ENCODE measurements at places on chromosomes 7 and 10.
A peak's percentile ranks its signal among the peaks of the same experiment; 100 is the strongest.

GRCh38 chr10:106107706-106108105, 1056.8 kb downstream of the SORCS1 start:
- no peak overlapping the region for H3K27ac ChIP-seq
- H3K27me3 ChIP-seq: no peaks in the 10 kb centered on the region
- DNase-seq: no peak
- no peak overlapping the region for H3K4me3 ChIP-seq
- H3K4me1 ChIP-seq: no peaks in the 10 kb centered on the region

DNA sequence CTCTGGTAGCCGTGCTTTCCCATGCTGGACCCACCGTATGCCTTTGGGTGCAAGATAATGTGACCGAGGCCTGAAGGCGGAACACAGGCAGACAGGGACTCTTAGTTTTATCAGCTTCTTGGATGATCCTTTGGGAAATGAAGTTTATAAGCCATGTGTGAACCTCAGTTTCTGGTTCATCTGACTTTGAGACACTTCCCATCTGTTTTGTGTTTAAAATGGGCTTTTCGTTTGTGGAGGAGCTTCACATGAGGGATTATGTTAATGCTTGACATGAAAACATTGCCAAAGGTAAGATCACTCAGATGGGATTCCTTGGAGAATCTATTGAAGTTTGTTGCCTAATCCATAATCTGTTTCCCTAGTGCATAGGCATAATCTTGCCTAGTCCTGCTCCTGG, 249.8 kb upstream of the LYZL1 start:
- no peak overlapping the region for H3K4me3 ChIP-seq
- no peak overlapping the region for H3K27ac ChIP-seq
- no peaks in the 10 kb centered on the region for H3K36me3 ChIP-seq
- H3K4me1 ChIP-seq: no peaks in the 10 kb centered on the region

DNA sequence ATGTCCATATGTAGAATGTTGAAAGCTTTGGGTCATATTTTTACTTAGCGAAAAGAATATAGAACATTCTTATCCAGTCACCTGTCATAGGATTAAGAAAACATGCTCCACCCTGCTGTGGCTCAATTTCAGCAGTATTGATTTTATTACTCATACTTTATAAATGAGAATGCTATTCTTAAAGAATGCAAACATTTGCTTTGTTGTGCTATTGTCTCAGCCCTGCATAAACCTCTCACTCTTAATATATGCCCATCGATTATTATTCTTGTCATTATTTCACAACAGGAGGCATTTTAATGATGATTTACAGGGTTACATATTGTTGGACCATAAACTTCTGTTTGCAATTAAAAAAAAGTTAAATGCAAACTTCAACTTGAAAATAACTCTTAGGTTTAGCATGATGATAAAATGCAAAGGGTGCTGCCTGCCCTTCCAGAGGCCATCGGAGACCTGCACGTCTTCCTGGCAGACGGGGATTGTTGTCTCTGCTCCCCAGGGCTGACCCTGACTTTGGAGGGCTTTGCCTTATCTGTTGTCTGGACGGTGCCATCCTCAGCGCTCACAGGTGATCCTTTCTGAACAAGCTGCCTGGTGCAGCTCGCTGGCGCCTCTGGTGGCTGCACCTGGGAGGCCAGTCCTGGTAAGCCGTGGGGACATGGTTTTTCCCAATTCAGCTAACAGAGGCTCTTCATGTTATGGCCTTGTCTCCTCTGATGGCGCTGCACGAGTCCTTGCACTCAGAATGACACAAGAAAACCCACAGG, 50.0 kb upstream of the SHH start:
- no peaks in the 10 kb centered on the region for H3K27me3 ChIP-seq
- H3K27ac ChIP-seq: no peak overlapping the region
- DNase-seq: peak; percentile 64

GRCh38 chr10:12243864-12244620, 48.1 kb downstream of the CDC123 start:
- peaks cover 26% of the 10 kb centered on the region for H3K36me3 ChIP-seq
- no peaks in the 10 kb centered on the region for H3K27me3 ChIP-seq
- H3K27ac ChIP-seq: peak overlapping the region; percentile 85
- H3K4me1 ChIP-seq: peaks cover 42% of the 10 kb centered on the region
- no peak overlapping the region for H3K4me3 ChIP-seq

DNA sequence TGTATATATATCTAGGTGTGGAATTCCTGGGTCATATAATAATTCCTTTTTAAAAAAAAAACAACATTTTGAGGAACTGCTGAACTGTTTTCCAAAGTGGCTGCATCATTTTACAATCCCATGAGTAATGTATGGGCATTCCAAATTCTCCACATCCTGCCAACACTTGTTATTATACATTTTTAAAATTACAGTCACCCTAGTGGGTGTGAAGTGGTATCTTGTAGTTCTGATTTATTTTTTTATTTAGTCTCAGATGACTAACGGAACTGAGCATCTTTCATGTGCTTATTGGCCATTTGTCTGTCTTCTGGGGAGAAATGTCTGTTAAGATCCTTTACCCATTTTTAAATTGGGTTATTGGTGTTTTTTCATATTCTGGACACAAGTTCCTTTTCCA, 12.0 kb upstream of the KLHL7 start:
- no peak for DNase-seq
- no peaks in the 10 kb centered on the region for H3K27me3 ChIP-seq
- no peak overlapping the region for H3K27ac ChIP-seq
- no peaks in the 10 kb centered on the region for H3K36me3 ChIP-seq
- no peak overlapping the region for H3K4me3 ChIP-seq
- no peaks in the 10 kb centered on the region for H3K4me1 ChIP-seq

- no peaks in the 10 kb centered on the region for H3K4me1 ChIP-seq
- H3K27ac ChIP-seq: no peak overlapping the region
- no peak overlapping the region for H3K4me3 ChIP-seq
Observed at GRCh38 chr10:110759523-110759922, 112.2 kb upstream of the PDCD4 start.

DNA sequence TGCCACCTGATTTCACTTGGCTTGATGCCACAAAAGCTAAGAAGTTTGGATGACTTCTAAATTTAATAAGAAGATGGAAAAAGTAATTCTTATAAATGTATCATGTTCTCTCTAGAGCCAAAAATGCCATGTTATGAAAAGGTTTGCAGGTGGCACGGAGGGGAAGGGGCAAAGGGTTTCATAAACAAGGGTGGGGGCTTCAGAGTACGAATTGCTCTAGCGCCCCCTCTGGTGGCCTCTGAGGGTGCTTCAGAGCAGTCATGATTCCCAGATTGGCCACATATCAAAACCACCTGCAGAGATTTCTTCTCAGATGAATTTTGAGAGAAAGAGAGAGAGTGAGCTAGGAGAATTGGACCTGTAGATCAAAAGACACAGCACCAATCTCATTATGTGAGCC, 208.6 kb upstream of the YAE1 start:
- no peaks in the 10 kb centered on the region for H3K27me3 ChIP-seq
- H3K36me3 ChIP-seq: no peaks in the 10 kb centered on the region
- H3K4me3 ChIP-seq: no peak overlapping the region
- H3K4me1 ChIP-seq: no peaks in the 10 kb centered on the region

GRCh38 chr10:56181607-56182006, 179.5 kb downstream of the ZWINT start:
- no peak for DNase-seq
- no peaks in the 10 kb centered on the region for H3K4me1 ChIP-seq
- no peaks in the 10 kb centered on the region for H3K36me3 ChIP-seq
- H3K27me3 ChIP-seq: no peaks in the 10 kb centered on the region

Measured in spleen (tissue), 13 donors.